ENCODE measurements at places on chromosomes 7 and 10. TPM values are rescaled to one million over a fixed set of nuclear protein-coding genes. Genes with fewer than 3 reads are reported as not detected.
A peak's percentile ranks its signal among the peaks of the same experiment; 100 is the strongest.

DNA sequence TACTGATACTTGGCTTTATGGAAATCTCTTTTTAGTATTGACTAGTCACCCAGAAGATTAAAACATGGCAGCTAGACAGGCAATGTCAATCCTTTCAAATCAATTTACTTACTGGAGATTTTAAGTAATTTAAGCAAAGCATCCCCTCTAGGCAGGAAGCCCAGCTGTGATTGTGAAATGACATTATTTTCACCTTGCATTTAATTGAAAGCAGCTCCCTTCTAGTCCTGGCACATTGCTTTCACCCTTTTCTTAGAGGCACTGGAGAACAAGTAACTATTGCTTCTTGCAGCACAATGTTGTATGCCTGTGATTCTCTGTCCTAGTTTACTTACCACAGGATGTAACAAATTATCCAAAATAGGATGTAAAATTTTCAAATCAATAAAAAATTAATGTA, 13.3 kb downstream of the ST7 start:
- H3K36me3 ChIP-seq, result no peaks in the 10 kb centered on the region
- H3K27me3 ChIP-seq, result no peaks in the 10 kb centered on the region
- no peak for DNase-seq
- peaks cover 11% of the 10 kb centered on the region for H3K4me1 ChIP-seq
- no peak overlapping the region for H3K4me3 ChIP-seq

DNA sequence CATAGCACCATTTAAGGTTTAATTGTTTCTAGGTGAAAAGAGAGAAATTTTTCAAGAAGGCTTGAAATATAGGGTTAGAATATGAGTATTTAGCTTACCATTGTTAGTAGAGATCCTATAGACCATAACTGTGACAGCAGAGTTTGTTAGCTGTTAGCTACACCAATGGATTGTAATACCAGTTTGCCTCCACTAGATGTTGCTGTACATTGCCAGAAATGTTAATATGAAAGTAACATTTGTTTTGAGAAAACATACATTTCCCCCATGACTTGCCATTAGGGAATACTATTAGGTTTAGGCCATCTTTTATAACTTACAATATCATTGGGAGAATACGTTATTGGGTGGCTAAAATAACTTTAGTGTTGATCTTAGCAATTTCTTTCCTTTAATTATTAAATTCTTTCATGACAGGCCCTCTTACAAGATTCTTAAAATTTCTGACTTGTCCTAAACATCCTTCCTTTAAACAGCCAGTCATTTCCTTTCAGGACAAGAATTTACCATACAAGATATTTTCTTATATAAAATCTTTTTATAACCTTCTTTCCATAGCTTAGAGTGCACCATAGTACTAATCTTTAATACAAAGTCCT, 39.5 kb downstream of the ZNF117 start:
- DNase-seq, result no peak
- no peaks in the 10 kb centered on the region for H3K36me3 ChIP-seq
- peaks cover 12% of the 10 kb centered on the region for H3K4me1 ChIP-seq
- H3K27me3 ChIP-seq, result peaks cover 32% of the 10 kb centered on the region
- H3K4me3 ChIP-seq, result no peak overlapping the region

GARIN1A gene
- 0.72 TPM for total RNA-seq

DNA sequence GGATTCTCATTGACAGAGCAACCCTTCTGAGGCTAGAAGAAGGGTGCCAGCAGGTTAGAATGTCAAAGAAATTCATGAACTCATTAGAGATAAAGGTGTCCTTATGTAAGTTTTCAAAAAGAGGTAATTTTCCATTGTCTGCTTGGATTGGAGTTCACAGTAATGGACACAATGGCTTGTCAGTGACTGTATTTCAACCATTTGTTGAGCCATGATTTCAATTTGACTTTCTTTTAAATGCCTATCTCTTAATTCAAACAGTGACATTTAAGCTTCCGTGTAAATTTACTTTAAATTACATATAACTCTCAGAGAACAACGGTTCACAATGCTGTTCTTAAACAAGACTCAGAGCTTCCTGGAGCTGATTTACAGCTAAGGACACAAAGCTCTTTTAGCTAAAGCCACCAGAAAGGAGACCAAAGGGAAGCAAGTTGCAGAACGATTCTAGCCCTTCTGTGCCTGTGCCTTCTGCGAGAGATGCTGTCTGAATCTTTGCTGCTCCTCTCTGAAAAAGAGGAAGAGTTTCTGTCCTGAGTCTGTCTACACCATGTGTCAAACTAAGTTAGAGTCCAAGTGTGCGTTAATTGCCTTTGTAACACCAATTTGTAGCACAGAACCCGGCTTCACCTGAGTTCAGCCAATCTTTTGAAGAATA, 42.2 kb upstream of the PFKP start:
- H3K4me1 ChIP-seq, result no peaks in the 10 kb centered on the region
- no peaks in the 10 kb centered on the region for H3K36me3 ChIP-seq
- no peak for DNase-seq
- no peak overlapping the region for H3K4me3 ChIP-seq

GRCh38 chr7:132239422-132239994, 336.8 kb downstream of the PLXNA4 start:
- H3K27ac ChIP-seq, result no peak overlapping the region
- H3K4me1 ChIP-seq, result no peaks in the 10 kb centered on the region
- H3K27me3 ChIP-seq, result no peaks in the 10 kb centered on the region
- no peak for DNase-seq

- H3K27me3 ChIP-seq, result no peaks in the 10 kb centered on the region
- no peak overlapping the region for H3K4me3 ChIP-seq
- H3K4me1 ChIP-seq, result no peaks in the 10 kb centered on the region
- no peak for DNase-seq
- no peak overlapping the region for H3K27ac ChIP-seq
These were observed 444.7 kb upstream of the PODXL start for GRCh38 chr7:132001146-132001545.

DNA sequence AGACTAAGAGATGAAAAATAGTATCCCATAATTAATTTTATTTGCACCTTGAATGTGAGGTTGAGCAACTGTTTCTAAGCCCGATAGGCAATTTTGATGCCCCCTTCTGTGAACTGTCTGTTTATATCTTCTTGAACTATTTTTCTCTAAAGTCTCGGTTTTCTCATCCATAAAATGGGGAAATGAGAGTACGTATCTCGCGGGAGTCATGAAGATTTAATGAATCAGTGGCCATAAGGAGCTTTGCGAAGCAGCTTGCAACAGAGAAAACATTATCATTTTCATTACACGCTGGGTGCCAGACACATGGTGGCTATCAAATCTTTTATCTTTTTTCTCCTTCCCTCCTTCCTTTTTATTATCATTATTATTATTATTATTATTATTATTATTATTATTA, 108.1 kb upstream of the CARD11 start:
- no peak for DNase-seq
- no peak overlapping the region for H3K4me3 ChIP-seq
- no peaks in the 10 kb centered on the region for H3K36me3 ChIP-seq
- H3K4me1 ChIP-seq, result no peaks in the 10 kb centered on the region
- H3K27me3 ChIP-seq, result no peaks in the 10 kb centered on the region
- no peak overlapping the region for H3K27ac ChIP-seq

- H3K4me1 ChIP-seq, result no peaks in the 10 kb centered on the region
- DNase-seq, result peak; percentile 65
- H3K27me3 ChIP-seq, result no peaks in the 10 kb centered on the region
- no peak overlapping the region for H3K4me3 ChIP-seq
- no peaks in the 10 kb centered on the region for H3K36me3 ChIP-seq
These were observed 43.8 kb downstream of the ETV1 start for GRCh38 chr7:13945670-13946069.

GRCh38 chr10:89904755-89905154, 203.4 kb downstream of the KIF20B start:
- no peak for DNase-seq
- H3K27ac ChIP-seq, result no peak overlapping the region
- H3K27me3 ChIP-seq, result no peaks in the 10 kb centered on the region
- H3K4me3 ChIP-seq, result no peak overlapping the region
- H3K36me3 ChIP-seq, result no peaks in the 10 kb centered on the region
- H3K4me1 ChIP-seq, result no peaks in the 10 kb centered on the region

AMZ1 gene
- total RNA-seq, result 1.4 TPM

DNA sequence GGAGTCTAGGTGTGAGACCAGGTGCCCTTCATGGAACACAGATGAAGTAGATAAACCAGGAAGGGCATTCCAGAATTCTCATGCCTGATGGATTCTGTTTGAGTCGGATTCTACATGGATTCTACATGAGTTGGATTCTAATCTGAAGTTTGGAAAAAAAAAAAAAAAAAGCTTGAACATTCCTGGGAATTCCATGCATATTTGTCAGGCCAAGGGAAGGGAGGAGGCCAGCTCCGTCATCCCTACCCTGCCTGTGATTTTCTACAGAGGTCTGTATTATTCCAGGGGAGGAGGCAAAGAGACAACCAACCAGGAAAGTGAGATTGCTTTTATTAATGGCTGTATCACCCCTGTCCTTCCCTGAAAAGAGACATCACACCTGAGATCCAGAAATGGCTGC, 27.8 kb upstream of the EBLN1 start:
- DNase-seq, result no peak
- H3K4me3 ChIP-seq, result no peak overlapping the region
- no peaks in the 10 kb centered on the region for H3K27me3 ChIP-seq
- H3K27ac ChIP-seq, result no peak overlapping the region
- peaks cover 1% of the 10 kb centered on the region for H3K4me1 ChIP-seq
- H3K36me3 ChIP-seq, result no peaks in the 10 kb centered on the region

- no peaks in the 10 kb centered on the region for H3K4me1 ChIP-seq
- H3K4me3 ChIP-seq, result no peak overlapping the region
These were observed 1133.4 kb downstream of the XPNPEP1 start for GRCh38 chr10:108789919-108790318.

GRCh38 chr7:139697056-139697455, 80.7 kb downstream of the HIPK2 start:
- DNase-seq, result peak; percentile 69
- H3K27me3 ChIP-seq, result no peaks in the 10 kb centered on the region
- H3K4me1 ChIP-seq, result peaks cover 68% of the 10 kb centered on the region
- H3K4me3 ChIP-seq, result no peak overlapping the region
- peaks cover 30% of the 10 kb centered on the region for H3K36me3 ChIP-seq
- H3K27ac ChIP-seq, result no peak overlapping the region

DNA sequence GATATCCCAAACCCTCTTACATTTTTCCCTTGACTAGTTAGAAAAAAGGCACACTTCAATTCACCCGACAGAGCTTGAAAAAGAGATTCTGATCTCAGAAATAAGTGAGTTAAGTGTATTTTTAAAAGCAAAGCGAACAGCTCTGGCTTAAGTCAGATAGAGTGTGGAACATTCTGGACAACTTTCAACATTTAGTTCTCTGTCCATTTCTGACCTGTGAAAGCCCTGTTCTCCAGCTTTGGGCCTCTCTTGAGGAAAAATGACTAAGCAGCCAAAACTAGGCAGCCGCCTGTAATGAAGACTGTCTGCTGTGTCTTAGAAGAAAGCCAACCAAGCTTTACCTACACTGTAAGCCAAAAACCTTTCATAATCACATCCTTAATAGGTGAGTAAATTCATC, 50.5 kb downstream of the CDK6 start:
- no peaks in the 10 kb centered on the region for H3K27me3 ChIP-seq
- H3K27ac ChIP-seq, result peak overlapping the region; percentile 45
- H3K4me1 ChIP-seq, result peaks cover 51% of the 10 kb centered on the region
- DNase-seq, result no peak

DNA sequence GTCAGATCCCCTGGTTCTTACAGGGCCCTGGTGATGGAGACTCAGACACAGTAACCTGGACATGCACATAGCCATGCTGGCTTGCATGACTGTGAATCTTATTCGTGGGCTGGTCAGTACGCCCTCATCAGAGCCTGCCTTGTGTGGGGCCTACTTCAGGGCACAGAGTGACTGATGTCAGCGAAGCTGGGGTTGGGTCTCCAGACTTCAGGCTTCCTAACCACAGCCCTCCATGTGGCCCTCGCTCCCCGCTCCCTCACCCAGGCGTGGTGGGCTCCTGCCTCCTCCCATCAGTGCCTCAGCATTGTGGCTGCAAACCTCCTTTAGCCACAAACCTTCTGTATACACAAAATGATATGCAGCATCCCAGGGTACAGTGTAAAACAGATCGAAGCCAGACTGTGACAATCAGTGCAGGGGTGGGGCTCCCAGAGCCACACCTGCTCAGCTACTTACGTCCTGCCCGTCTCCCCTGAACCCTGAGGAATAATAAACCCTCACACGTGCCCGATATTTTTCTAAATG, 7.1 kb upstream of the C10orf105 start:
- H3K36me3 ChIP-seq, result no peaks in the 10 kb centered on the region
- H3K4me3 ChIP-seq, result no peak overlapping the region
- peaks cover 40% of the 10 kb centered on the region for H3K4me1 ChIP-seq
- DNase-seq, result no peak

ANKRD7 gene
- 4.2 TPM for total RNA-seq

DNA sequence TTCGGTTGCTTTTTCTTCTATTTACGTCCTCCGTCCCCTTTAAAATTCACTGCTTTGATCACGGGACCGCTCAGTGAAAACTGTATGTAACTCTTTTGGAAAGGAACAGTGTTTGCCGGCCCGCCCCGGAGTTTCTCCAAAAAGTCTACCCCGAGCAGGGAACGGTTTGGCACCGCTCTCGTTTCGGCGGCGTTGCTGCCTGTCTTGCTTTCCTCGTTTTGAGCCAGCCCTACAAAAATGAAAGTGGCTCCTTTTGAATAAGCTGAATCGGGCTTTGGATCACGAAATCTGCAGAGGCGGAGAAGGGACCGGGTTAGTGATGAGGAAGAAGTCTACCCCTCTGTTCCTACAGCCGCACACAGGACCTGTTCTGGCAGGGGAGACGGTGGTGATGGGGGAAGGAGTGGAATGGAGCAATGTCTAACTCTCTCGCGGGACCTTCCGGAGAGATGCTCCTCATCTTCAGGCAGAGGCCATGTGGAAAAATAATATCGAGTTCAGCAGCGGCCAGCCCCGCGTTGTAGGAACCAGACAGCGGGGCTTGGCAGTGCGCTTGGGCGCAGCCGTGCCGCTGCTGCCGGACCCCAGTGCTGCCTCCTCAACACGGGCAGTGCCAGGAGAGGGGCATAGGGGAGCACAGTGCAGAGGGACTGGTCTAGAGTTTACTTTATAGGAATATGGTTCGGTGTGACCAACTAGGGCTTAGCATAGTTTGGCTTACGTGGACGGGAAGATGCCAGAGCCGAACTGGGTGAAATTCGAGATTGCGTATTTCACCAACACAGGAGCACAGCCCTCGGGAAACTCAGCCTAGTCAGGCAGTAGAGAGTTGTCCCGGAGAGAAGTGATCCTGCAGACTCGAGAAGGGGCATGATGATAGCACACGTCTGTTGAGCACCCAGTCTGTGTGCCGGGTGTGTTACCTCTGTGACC, 1.4 kb downstream of the HTRA1 start:
- H3K4me1 ChIP-seq, result peaks cover 28% of the 10 kb centered on the region
- no peak for DNase-seq
- peak overlapping the region; percentile 87 for H3K27ac ChIP-seq
- peak overlapping the region; percentile 66 for H3K4me3 ChIP-seq
